ENCODE measurements at places on chromosomes 3 and 15. TPM values are rescaled to one million over a fixed set of nuclear protein-coding genes. Genes with fewer than 3 reads are reported as not detected.

KLHL6 gene
- polyA plus RNA-seq, result 1.6 TPM

DNA sequence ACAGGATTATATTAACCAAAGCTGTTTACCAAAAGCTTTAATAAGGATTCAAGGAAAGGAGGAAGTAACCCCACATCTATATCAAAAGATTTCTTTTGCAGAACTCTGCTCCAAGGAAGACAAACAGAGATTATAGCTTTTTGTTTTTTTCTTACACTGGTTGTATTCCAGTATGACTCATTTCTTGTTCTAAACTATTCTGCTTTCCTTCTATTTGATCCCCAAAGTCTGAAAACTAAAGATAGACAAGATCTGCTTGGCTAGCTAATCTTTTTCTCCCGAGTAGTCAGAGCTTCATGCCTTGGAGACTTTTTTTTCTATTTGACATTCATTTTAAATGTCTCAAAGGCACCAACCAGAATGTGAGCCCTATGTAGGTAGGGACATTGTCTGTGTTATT, 36.8 kb upstream of the FRMD5 start:
- no peak for DNase-seq

SLC27A2 gene
- polyA plus RNA-seq, result 1.9 TPM

- DNase-seq, result no peak
These were observed at the start of gene CDCP1 for GRCh38 chr3:45145681-45146614. Gene CDCP1 (minus strand): TSS chr3:45146378. CDS start chr3:45146287, 91 bp downstream.

NAA80 gene
- 6.5 TPM for polyA plus RNA-seq

DNA sequence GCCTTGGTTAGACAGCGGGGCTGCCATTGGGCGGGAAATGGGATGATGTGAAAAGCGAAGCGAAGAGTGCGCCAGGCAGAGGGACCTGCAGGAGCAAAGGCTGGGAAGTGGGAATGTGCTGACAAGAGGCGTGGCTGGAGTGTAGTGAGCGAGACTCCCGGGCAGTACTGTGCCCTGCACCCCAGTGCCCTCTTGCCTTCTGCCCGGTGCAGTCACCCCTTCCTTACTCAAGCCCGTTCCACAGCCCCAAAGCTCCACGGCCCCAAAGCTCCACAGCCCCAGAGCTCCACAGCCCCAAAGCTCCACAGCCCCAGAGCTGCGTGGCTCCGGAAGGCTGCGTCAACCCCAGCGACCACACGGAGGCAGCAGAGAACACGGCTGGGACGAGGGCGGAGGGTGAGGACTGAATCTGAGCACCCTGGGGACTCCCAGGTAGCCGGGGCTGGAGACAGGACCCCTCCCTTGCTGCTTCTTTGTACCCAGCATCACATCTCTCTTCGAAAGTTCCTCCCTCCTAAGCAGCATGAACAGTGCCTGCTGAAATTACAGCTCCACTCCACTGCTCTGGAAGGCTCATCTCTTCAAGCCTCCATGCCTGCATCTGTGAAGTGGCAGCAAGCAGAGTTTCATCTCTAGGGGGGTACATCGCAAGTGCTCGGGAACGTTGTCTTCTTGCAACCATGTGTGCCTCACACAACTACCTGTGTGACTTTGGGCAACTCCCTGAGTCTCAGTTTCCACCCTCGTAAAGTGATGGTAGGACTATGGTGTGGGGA, 108.9 kb downstream of the FBLN2 start:
- peak; percentile 43 for DNase-seq

DNA sequence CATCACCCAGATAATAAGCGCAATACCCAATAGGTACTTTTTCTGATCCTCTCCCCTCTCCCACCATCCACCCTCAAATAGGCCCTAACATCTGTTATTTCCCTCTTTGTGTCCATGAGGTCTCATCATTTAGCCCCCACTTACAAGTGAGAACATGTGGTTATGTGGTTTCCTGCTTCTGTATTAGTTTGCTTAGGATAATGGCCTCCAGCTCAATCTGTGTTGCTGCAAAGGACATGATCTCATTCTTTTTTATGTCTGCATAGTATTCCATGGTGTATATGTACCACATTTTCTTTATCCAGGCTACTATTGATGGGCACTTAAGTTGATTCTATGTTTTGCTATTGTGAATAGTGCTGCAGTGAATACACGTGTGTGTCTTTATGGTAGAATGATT, 165.4 kb downstream of the MBNL1 start:
- no peak for DNase-seq

DNA sequence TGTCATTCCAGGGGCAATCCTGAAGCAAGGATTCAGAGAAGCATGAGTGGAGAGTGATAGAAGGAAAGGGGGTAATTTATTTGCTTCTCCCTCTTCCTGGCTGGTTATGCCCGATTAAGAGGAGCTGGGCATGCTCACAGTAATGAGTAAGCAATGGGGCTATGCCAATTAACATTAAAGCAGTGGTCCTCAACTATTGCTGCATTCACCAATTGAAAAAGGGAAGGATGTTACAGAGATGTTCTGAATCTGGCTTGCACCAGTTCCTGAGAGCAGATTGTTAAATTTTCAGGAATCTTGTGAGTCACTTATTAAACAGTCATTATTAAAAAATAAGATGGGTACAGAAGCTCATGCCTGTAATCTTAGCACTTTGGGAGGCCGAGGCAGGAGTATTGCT, 85.9 kb upstream of the ZBTB20 start:
- no peak for DNase-seq

GRCh38 chr3:56802378-56802745, 613 bp upstream of the ARHGEF3 start:
- DNase-seq, result no peak

- DNase-seq, result no peak
These were observed 27.6 kb upstream of the ATP8B4 start for GRCh38 chr15:50146632-50147031.

TTLL13 gene
- 0.15 TPM for polyA plus RNA-seq

THSD4 gene
- 35.2 TPM for polyA plus RNA-seq

TARS3 gene
- 23.2 TPM for polyA plus RNA-seq

DNA sequence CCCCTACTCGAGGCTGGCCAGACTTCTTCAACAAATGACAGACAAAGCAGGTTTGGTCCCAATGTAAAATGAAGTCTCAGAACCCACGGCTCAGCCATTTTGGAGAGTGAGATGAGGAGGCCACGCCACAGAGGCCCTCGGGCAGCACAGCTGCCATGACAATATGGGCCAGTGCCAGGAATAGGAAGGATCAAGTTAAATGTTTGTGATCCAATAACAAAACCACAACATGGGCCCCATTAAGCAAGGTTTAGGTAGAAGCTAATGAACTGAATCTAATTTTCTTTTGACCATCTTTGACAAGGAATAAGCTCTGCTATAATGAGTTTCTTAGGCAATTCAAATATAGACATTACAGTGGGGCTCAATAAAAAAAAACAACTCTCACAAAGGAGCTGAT, 52.6 kb downstream of the RFTN1 start:
- no peak for DNase-seq

DNA sequence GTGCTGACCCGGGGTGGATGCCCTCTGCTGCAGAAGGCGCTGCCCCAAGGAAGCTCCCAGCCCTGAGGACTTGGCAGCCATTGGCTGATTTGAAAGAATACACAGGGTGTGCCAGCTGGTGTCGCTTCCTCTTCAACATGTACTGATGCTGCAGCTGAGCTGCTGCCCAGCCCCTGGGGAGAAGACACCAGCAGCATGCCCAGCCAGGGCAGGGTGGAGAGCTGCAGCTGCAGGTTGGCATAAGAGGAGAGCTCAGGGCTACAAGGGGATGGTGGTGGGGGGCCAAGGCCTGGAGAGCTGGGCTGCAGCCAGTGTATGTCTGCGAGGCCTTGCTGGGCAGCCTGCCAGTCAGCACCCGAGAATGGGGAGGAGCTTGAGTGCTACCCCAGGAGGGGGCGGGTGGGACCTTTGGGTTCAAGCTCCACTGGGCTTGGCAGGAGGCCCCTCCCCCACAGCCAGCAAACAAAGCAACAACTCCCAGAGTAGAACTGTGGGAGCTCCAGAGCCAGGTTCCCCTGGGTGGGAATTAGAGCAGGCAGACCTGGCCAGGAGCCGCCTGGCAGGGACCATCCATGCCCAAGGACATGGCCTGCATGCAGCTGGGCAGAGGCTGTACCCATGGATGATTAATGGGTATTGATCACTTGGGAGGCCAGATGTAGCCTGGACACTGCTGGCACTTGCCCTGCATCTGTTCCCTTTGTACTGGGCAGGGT, 9.2 kb upstream of the SEMA4B start:
- no peak for DNase-seq

DLL4 gene
- 22.3 TPM for polyA plus RNA-seq

FSIP1 gene
- polyA plus RNA-seq, result 0.97 TPM

IQCF5 gene
- not detected for polyA plus RNA-seq

- DNase-seq, result no peak
These were observed 17.8 kb downstream of the EDEM1 start for GRCh38 chr3:5205165-5205941.

DNA sequence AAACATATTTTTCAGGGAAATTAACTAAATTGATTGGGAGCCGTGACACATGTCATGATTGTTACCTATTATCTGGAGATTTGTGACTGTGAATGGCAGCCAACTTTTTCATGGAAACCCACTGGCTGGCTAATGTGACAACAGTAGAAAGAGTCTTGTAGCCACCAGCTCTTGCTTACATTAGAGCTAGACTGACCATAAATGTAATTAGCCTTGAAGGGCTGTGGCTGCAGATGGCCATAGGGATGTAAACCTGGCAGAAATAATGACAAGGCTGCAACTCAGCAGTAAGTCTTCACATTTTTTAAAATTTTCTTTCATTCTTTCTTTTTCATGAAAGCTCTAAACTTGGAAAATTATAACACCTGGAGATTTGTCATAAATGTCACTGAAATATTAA, 168.2 kb upstream of the ROBO2 start:
- no peak for DNase-seq

GRCh38 chr3:104521606-104522336, 844.9 kb upstream of the ALCAM start:
- no peak for DNase-seq

- no peak for DNase-seq
These were observed 62.3 kb upstream of the CPOX start for GRCh38 chr3:98655666-98656065.

- no peak for DNase-seq
These were observed 52.9 kb upstream of the ITGA11 start for GRCh38 chr15:68484696-68485400.

DNA sequence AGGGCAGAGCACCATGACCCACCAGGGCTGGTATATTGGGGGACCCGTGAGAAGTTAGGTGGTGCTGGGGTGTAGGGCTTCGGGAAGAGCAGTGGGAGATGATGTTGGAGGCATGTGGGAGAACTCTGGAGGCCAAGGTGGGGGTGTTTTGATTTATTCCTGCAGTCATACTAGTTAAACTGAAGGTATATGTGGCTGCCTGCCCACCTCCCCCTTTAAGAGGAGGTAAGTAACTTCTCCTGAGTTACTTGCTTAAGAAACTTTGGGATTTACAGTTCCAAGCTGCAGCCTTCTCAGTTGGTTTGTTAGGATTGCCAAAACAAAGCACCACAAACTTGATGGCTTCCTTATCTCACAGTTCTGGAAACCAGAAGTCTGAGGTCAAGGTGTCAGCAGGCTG, 73.1 kb upstream of the AGBL1 start:
- DNase-seq, result no peak

SUSD5 gene
- 1.4 TPM for polyA plus RNA-seq

CHSY1 gene
- 50.3 TPM for polyA plus RNA-seq

DNA sequence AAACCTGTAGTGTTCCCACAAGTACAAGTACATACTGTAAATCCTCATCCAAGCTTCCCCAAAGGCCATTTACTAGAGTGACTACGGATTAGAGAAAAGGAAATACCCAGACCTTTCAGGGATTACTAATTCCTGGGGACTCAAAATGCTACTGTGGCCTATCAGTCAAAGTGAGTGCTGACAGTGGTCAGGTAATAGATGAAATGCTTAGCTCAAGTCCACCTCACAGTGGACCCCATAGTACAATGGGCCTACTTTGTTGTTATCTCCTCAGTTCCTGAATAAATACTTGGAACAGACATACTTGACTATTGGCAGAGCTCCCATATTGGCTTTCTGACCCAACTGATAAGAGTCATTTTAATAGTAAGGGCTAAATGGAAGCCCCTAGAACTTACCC, 61.6 kb downstream of the MAP4 start:
- no peak for DNase-seq

DNA sequence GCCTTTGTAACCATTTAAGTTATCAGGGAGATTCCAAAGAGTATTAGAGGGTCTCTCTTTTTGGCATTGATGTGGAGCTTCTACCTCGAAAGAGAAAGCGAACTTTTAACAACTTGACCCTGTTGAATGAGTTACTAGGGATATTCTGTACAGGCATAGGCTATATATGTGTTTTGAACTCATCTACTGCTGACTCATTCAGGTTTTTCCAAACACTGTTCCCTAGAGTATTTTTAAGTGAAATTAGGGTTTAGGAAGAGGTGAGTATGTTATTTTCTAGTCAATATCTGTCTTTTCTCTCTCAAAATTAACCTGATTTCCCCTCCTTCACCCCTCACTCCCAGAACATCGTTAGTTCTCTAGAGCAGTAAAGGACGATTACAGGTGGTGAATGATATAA, 228.1 kb upstream of the C2CD4B start:
- DNase-seq, result no peak

IL17RB gene
- 4.6 TPM for polyA plus RNA-seq

CHDH gene
- polyA plus RNA-seq, result 0.96 TPM

CAPN3 gene
- 162 TPM for polyA plus RNA-seq

FGD5 gene
- polyA plus RNA-seq, result 20.5 TPM

DNA sequence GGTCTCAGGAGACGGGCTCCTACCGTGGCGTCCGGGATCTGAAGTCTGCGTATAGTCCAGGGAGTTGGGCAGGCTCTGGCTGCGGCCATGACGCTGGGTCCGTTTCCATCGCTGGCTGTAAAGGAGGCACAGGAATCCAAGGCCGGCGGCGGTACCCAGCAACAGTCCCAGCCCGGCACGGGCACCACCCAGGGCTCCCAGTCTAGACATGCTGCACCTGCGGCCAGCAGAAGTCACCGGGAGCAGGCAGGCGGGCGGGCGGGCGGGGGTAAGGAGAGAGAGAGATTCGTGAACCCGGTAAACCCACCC, 526 bp downstream of the RMDN3 start:
- no peak for DNase-seq

DNA sequence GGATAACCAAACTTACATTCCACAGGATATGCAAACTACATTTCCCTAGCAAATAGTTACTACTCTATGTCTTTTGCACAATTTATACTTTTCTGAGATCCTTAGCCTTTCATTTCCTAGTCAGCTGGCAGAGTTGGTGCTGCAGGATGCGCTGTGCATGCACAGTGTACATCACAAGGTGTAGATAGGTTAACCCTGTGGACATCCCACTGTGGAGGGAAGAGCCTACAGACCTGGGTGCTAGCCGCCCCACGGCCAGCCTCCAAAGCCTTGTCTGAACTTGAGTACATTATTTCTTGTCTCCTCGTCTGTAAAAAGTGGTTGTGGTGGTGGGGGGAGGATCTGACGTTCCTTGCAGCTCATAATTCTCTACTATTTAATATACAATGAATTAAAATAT, 3.5 kb downstream of the TNFSF10 start:
- DNase-seq, result no peak

- no peak for DNase-seq
These were observed 54.9 kb downstream of the EPHB3 start for GRCh38 chr3:184616436-184616835.

- DNase-seq, result no peak
These were observed 61.3 kb upstream of the LPP start for GRCh38 chr3:188092648-188093047.

GOLGA8F gene
- not detected for polyA plus RNA-seq
